ENCODE measurements at places on chromosomes 5 and 9.

DNA sequence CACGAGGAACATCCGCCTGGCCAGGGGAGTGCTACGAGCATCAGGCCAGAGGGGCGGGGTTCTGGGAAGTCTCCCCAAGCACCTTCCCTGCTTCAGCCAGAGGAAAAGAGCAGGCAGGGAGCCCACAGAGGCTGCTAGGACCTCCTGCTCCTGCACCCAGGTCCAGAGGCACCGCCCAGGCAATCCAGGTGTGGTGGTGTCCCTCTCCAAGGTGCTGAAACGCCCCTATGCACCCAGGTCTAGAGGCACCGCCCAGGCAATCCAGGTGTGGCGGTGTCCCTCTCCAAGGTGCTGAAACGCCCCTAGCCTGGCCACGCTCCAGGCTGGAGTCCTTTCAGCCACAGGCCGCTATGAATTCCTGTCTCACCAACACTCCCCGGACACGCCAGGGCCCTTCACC lies 10.7 kb upstream of the UBAC1 start:
- peak; percentile 29 for DNase-seq

DNA sequence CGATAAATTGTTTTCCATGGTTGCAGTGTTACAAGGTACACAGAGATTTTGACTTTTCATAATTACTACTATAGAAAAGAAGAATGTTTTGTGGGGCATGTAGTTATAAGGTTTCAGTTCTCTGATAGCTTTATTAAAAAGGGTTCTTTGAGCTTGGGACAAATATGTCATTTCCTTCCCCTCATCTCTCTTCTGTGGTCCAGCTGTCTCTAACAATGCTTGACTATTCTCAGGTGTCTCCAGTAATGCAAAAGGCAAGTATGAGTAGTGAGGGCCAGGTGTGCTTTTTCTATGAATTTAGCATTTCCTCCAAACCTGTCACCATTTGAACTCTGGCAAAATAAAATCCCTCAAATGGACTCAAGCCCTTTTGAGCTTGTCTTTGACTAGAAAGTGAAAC lies 84.3 kb downstream of the SLF1 start:
- DNase-seq = no peak

DNA sequence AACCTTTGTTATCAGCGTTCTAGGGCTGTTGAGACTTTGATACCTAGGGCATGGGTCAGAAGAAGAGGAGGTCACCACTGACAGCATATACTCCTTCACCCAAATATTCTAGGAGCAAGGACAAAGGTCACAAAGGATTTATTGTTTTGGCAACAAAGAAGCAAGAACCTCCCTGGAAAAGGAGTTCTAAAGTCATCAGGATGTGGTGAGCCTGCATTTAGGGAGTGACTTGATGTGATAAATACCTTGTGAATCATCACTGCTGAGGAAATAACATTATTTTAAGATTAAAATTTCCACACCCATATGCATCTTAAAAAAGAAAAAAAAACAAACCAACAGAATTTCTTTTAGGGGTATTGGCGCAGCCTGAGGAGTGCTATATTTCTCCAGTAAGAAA lies 13.9 kb downstream of the IFNA1 start:
- no peak for DNase-seq

GRCh38 chr5:4762316-4762715 lies 377.8 kb upstream of the ADAMTS16 start:
- DNase-seq = no peak

DNA sequence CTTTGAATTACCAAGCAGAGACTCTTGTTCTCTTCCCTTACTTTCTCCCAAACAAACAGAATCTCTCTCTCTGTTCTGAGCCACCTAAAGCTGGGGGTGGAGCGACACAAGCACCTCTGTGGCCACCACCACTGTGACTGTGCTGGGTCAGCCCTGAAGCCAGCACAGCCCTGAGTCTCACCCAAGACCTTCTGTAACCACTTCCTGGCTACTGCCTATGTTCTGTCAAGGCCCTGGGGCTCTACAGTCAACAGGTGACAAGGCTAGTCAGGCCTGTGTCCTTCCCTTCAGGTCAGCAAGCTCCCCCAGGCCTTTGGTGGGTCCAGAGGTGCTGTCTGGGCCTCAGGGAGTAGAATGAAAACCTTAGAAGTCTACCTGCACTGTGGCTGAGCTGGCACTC lies 26.1 kb upstream of the SLC28A3 start:
- DNase-seq = no peak

DNA sequence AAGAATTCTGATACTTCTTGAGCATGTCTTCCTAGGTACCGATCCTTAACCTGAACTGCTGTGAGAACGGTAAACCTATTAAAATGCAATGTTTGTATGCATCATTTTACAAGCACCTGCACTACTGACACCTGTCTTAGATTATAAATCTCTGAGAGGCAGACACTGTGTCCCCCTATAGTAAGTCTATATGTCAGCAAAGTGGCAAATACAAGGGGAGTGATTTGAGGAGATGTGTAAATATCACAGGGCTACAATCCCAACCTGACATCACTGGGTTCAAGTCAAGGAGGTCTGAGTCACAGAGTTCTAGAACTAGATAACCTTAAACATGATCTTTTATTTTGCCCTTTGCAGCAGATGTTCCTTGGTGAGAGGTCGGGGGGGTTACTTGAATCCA lies 64.1 kb downstream of the ANKH start:
- no peak for DNase-seq

DNA sequence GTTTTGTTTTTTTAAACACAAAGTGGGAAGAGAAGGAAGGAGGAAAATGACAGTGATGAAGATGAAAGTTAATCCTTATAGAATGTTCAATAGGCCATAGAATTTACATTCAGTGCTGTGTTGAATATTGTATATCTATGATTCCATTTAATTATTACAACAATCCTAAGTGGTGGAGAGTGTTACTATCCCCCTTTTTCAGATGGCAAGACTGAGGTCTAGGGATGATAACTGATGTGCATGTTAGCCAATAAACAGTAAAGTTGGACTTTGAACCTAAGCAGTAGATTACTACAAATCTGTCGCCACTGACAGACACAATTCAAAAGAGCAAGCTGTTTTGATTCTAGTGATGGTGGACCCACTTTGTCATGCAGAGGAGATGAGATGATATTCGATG lies 237.9 kb downstream of the ARHGAP26 start:
- no peak for DNase-seq

DNA sequence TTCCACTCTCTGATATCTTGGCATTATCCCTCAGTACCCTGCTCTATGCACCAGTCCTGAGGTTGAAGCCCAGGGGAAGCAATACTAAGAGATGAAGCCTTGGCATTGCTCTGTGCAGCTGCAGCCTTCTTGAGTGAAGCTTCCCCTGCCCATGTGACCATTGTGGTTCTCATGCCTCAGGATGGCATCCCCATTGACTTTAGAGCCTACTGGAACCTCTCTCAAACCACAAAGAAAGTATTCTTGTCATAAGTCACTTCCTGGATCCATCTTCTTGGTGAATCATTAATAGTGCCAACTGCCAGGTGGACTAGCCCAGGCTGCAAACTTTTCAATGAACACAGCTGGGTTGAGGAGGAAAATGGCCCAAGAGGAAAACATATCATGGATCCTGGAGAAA lies 283.9 kb upstream of the RFX3 start:
- no peak for DNase-seq

- DNase-seq = no peak
These were observed 98.6 kb upstream of the HMHB1 start for GRCh38 chr5:143713047-143714003.

GRCh38 chr5:89458332-89458656 lies 575.3 kb upstream of the MEF2C start:
- DNase-seq = no peak

DNA sequence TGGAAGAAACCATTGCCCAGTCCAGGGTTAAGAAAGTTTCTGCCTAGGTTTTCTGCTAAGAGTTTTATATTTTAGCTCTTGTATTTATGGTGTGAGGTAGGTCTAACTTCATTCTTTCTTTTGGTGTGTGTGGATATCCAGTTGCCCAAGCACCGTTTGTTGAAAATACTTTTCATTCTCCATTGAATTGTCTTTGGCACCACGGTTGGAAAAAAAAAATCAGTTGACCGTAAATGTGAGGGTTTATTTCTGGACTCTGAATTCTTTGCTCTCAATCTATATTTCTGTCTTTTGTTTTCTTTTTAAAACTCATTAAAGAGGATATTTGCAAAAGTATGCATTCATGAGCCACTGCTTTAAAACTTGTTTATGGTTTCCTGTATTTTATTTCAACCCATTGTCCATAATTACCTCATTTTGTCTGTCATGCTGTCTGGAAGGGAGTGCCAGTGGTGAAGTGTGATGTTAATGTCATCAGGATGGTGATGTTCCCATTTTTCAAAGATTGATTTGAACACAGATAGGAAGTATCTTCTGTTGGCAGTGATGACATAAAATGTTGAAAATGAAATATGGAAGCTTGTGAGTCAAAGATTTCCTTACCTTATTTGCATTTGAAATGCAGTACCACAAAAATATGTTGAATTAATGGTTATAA lies 33.9 kb downstream of the HABP4 start:
- DNase-seq = no peak

DNA sequence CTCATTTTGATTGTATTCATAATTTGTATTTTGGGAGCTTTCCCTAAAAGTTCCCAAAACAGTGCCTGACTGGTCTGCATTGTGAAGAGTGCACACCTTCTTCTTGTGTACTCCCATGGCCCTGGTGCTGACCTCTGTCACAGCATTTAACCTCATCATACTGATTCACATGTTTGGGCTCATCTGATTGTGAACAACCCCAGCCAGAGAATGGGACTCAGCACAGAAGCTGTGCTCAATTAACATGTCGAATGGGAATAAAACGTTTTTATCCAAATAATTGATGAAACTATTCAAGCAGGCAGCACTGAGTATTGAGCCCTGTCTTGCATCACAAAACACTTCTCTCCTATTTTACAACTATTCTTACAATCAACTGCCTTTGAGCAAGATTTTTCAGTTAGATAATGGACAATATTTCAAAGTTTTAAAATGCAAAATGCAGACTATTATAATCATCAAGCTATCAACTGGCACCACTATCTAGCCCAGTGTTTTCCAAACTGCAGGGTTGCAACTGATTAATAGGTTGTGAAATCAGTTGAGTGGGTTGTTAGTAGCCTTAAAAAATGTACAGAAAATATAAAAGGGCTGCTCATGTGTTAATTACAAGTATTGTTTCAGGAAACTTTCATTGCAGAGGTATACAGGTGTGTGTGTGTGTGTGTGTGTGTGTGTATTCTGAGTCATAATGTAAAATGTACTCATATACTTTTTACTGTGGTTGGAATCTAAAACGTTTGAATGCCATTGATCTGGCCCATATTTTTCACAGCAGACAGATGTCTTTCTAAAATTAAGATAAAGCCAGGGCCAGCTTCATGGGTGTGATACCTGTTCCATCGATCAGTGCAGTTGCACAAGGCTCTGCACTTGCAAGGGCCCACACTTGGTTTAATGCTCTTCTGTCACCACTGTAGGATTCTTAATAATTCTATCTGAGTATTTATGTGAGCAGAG lies 190.5 kb downstream of the PIK3R1 start:
- DNase-seq = no peak

- DNase-seq = no peak
These were observed 138.0 kb downstream of the ADCY2 start for GRCh38 chr5:7533941-7534340.

DNA sequence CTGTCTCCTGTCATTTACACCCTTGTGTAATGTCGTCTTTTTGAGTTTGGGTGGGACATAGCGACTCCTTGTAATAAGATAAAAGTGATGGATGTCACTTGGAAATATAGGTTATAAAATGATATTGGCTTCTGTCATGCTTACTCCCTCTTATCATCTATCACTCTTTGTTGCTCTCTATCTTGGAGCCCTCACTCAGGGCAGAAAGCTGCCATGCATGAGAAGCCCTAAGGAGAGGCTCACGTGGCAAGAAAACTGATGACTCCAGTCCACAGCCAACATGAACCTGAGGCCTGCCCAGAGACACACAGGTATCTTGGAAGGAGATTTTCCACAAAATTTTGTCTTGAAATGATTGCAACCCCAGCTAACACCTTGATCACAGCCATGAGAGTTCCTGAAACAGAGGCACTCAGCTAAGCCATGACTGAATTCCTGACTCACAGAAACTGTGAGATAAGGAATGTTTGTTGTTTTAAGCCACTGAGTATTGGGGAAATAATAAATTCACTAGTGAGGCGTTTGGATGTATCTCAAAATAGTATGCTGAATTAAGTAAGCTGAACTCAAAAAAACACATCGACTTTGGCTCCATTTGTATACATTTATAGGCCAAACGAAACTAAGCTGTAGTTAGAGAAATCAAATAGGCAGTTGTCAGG lies 216.7 kb downstream of the CDH18 start:
- DNase-seq = no peak

DNA sequence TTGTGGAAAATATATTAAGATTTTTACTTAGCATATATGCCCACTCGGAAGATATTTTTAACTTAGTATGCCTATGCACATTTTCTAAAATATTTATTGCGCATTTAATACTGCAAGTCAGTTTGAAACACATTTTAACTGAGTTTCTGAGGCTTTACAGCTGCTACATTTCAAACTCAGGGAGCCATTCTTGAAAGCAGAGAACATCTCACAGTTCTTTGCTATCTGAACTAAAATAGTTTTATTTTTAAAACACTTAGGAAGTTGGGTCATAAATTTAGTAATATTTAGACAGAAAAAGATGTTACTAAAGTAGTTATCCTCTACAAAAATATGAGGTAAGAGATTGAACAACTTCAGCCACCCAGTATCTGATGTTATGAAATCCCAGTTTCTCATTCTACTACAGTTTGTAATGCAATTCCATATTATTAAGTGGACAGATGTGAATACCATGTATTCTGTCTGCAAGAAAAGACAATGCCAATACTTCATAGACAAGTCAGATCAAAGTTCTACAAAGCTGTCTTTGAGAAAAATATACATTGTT lies 409.9 kb upstream of the EDIL3 start:
- no peak for DNase-seq

- peak; percentile 64 for DNase-seq
These were observed 176.7 kb upstream of the DMAC1 start for GRCh38 chr9:7976167-7976755.

- no peak for DNase-seq
These were observed 49.8 kb downstream of the FSTL4 start for GRCh38 chr5:133562554-133562953.

DNA sequence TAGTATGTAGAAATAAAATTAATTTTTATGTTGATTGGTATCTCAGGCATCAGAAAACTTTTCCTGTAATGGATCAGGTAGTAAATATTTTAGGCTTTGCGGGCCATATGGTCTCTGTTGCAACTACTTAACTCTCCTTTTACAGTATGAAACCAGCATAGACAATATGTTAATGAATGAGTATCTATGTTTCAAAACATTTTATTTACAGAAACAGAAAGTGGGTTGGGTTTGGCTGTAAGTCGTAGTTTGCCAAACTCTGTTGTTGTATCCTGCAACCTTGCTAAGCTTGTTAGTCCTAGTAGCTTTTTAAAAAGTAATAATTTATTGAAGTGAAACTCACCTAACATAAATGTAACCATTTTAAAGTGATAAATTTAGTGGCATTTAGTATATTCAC lies 132.1 kb downstream of the NR3C1 start:
- DNase-seq = no peak

Measured in CD4-positive, alpha-beta T cell treated with Interferon gamma for 1 hour (primary cell).